ENCODE measurements at places on chromosomes 13 and 19.

DNA sequence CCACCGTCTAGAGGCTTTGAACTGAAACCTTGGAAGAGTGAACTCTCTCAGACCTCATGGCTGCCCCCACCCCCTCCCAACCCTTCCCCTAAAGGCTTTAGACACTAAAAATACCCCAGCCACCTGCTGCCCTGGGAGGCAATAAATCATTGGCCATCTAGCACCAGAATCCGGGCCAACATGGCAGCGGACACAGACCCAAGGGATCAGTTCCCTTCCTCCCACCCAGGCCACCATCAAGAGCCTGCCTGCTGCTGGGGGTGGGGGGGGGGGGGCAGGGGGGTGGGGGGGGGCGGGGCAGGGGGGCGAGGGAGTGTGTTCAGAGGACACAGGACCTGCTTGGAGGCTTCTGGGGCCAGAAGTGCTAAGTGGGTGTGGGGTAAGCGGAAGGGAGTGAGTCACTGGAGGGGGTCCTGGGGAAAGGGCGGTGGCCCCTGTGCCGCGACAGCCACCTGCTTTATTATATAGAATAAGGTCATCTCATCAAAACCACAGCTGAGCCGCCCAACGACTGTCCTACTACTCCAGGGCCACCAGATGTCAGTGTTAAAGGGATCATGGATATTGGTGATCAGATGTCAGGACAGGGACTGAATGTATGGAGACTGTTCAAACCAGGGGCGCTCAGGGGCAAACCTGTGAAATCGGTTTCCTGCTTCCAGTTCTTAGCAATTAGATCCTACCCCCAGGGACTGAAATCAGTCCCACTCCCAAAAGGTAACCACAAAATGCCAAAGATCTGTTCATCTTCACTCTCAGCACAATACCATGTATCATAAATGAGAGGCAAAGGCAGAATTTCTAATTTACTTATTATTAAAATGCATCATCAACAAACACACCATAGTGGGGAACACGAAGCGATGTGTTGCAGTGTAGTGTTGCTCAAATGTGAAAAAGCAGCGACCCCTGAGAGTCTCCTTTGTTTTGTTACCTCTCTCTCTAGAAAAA is 24.3 kb downstream of the ARL11 start:
- DNase-seq: peak; percentile 43

GRCh38 chr13:51811920-51812451 is 8.0 kb upstream of the DHRS12 start:
- DNase-seq: no peak

DNA sequence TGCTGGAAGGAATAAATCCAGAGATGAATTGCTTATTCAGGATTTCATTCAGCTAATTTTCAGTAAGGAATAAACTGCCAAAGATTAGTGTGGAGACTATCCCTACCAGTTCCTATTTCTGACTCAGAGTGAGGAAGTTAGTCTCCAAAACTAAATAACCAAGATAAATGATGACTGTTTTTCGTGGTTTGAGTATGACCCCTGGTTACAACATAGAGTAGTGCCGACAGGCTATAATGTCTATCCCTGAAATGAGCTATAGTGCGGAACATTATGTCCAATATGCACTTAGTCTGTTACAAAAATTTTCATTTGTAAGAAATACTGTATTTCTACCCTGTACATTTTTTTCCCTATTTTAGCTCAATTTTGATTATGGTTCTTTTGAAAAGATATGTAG is 51.4 kb downstream of the NBEA start:
- DNase-seq: no peak

GRCh38 chr13:39415008-39415802 is 187.8 kb downstream of the LHFPL6 start:
- peak; percentile 20 for DNase-seq

- DNase-seq: no peak
These were observed 1.2 kb upstream of the ARID3A start for GRCh38 chr19:924553-925086.

GRCh38 chr13:111269508-111269907 is 50.9 kb upstream of the TEX29 start:
- no peak for DNase-seq

DNA sequence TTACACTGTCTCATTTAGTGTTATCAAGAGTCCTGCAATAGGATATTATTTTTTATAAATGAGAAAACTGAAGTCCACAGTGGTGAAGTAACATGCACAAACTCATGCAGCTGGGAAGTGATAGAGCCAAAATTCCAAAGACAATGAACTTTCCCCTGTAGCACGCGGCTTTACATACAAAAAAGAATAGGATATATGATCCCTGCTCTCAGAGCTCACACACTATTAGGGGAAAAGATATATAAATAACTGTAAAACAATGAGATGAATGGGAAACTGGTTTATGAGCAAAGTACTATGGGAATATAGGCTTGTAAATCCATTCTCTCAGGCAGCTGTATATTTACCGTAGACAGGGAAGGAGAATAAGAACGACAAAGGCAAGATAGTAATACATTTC is 39.7 kb downstream of the THSD1 start:
- DNase-seq: no peak
